ENCODE measurements at places on chromosomes 4 and X.

DNA sequence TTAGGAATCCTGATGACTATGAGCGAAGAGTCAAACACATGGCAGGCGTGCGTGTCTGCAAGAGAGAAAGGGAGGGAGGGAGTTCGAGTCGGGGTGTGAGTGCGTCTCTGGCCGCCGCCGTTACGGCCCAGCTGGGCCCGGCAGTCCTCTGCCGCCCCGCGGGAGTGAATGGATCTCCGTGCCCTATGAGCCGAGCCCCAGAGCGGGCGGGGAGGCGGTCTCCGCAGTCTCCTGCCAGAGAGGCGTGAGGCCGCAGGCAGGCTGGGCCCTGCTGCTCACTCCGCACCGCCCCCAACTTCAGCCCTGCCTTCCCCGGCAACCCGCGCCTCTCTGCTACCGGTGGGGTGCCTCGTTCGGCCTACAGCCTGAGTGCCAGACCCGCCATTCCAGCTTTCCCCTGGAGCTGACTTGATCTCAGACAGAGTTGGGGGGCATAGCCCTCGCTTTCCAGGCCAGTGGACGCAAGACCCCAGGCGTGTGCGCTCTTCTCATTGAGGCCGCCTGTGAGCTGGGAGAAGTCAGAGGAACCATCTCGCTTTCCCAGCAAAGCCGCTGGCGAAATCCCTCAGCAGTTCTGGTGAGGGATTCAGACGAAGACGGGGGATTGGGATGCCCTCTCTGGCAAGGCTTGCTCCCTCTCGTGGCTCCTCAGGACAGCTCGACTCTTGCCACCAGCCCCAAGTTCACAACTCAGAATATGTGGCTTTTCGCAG lies 1.4 kb downstream of the SLC16A2 start:
- DNase-seq = peak; percentile 52

GRCh38 chrX:13283512-13283911 lies 36.3 kb downstream of the ATXN3L start:
- DNase-seq = peak; percentile 27

GRCh38 chr4:82706349-82707000 lies 92.1 kb downstream of the SCD5 start:
- DNase-seq = peak; percentile 65

DNA sequence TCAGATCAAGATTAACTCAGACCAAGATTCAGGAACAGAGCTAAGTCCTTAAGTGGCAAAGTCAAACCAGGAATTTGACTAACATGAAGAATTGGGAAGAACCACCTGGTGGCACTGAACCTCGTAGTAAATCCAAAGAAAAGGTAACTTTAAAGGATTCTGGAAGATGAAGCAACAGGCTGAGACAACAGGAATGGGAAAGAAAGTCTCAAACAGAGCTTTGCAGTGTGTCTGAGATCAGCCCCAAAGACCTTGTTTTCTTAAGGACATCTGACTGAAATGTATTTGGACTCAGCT lies 126.1 kb downstream of the ASB9 start:
- DNase-seq = no peak

- DNase-seq = peak; percentile 70
Measured at GRCh38 chr4:127881563-127881864, 821 bp downstream of the PLK4 start.

DNA sequence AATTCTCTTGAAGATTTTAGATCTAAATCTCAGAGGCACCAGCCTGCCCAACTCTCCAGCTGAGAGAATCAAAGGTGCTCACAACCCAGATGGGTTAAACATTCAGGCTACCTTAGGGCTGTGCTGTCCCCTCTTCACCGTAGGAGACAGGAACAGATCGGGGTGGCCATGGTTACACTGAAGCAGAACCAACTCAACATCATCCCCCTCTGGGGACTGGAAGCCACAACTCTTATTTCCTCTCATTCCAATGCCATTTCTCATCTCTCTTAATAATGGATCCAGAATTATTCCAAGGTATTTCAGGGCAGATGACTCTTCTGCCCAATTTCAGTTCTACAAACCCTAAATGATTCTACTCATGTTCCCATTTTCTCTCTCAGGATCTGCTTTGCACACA lies 109.7 kb downstream of the NKX6-1 start:
- no peak for DNase-seq

GRCh38 chr4:145183581-145183980 lies 3.2 kb upstream of the OTUD4 start:
- DNase-seq = no peak

DNA sequence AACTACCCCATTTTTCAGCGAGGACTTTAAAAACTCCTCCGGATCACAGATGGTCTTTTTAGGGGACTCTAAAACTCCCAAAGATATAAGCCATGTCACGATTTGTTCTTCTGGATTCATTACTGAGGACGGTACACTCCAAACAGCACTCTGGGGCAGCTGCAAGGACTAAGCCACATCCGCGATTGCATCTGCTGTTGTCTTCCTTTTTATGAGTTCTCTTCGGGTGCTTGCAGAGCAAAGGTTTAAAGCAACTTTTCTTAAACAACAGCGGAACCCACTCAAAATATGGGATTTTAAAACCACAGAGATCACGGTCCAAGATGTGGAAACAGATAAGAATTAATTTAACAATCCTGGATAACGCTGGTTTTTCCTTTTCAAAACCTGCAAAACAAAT lies at the start of gene ARHGEF6:
TSS of gene ARHGEF6 (minus strand) at position 170 of the 400 bp plus-strand sequence. CDS start at position 120, 50 bp downstream.
- DNase-seq = no peak

- DNase-seq = no peak
Measured at GRCh38 chr4:77147079-77147782, 9.8 kb upstream of the CCNG2 start.

GRCh38 chrX:110698696-110699095 lies 96.9 kb downstream of the CHRDL1 start:
- DNase-seq = no peak

- DNase-seq = no peak
Measured at GRCh38 chr4:47519239-47519883, 34.3 kb downstream of the ATP10D start.

DNA sequence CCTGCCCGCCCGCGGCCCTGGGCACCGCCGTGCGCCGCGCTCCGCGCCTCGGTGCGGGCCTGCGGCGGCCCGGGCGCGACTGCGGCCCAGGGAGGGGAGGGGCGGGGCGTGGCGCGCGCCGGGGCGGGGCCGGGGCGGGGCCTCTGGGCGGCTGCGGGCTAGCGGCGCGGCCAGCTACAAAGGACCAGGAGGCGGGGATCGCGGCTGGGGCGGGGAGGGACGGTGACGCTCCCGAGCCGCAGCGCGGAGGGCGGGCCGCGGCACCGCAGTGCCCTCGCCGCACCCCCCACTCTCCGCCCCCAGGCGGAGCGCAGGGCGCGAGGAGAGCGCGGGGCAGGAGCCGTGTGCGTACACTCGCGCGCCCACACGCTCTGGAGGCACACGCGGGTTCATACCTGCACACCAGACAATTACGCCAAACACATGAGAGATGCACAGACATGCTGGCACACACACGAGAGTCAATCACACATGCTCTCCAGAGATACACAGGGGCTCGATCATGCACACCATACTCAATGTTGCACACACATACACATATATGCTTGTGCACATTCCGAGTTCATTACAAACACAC lies at the start of gene CRMP1:
TSS of gene CRMP1 (minus strand) at position 83 of the 577 bp plus-strand sequence. CDS start 117 bp downstream, outside the sequence.
- DNase-seq = no peak

DNA sequence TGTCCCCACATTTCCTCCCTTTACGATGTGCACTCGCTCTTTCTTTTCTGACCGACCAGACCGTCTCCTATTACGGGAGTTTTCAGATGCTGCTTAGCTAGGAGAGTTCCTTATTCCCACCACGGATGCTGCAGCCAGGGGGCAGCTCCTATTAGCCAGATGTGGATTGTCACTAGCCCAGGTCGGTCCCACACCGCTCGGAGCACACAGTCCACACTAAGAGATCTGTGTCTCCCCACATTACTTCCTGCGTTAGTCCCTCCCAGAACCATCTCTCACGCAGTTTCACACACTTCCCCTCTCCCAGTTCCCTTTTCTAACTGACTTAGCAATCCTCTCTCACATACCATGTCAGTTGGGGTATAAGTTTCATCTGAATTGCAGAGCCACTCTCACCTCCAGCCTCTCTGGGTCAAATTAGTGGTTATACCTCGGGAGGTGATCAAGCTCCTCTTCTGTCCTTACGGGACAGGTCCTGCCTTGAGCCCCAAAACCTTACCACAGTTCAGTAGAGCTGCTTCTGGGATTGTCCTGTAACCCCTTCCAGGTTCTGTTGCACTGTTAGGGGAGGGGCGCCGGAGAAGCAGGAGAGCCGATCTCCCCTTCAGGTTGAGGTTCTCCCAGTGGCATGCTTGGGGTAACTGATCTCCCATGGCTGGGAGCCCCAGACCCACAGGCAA lies 28.2 kb downstream of the SULT1E1 start:
- no peak for DNase-seq

DNA sequence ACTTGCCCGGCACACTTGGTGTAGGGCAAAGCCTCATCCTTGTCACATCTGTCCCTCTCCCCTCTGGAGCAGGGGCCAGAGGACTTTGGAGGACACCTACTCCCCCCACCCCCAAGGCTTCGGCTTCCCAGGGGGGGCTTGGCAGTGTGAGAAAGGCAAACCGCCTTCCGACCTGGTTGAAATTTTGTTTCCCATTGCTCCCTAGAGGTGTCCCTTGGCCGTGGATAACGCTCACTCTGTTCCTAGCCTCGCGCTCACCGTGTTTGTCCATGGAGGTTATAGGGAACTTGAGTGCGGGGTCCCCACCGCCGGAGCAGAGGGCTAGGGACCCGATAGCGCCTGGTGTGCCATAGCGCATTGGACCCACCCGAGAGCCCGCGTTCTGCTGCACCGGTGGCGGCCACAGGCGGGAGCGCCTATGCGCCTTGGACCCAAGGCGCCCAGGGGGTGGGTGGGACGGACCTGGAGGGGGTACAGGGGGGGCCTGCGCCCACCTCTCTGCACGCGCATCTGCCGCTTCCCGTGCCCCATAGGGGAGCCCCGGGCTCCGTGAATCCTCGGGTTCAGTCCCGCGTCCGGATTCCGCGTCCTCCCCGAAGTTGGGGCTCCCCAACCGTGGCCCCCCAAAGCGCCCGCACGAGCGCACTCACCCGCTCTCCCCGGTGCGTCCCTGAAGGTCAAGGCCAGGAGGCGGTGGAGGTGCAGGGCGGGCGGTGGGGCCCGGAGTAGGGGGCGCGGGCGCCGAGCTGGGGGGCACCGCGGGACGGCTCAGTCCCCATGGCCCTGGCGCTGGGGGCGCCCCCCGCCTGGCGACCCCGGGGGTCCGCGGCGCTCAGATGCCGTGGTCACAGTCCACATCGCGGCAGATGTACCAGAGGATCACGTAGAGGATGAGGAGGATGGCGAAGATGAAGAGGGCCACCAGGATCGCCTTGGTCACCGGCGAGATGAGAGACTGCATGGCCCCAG lies 82.7 kb upstream of the DHRSX start:
- no peak for DNase-seq

- no peak for DNase-seq
Measured at GRCh38 chrX:94751611-94752010, 1077.6 kb downstream of the FAM133A start.

DNA sequence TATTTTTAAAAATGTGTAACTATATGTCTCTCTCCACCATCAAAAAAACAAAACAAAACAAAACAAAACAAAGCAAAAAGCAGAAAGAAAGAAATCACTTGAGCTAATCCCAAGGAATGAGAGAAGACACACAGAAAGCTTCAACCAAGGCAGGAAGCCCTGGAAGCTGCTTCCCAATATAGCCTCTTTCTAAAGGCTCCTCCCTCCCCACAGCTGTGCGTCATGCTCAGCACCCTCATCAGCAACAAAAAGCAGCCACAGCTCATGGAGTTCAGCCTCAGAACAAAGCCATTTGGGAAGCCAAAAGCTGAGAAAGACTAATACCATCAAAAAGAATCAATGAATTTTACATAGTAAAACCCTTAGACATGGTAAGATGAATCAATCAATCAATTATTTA lies 501.6 kb upstream of the SMIM31 start:
- peak; percentile 14 for DNase-seq

GRCh38 chrX:148381603-148382002 lies 118.8 kb upstream of the AFF2 start:
- no peak for DNase-seq

- no peak for DNase-seq
Measured at GRCh38 chr4:154132406-154132805, 343.5 kb upstream of the SFRP2 start.

DNA sequence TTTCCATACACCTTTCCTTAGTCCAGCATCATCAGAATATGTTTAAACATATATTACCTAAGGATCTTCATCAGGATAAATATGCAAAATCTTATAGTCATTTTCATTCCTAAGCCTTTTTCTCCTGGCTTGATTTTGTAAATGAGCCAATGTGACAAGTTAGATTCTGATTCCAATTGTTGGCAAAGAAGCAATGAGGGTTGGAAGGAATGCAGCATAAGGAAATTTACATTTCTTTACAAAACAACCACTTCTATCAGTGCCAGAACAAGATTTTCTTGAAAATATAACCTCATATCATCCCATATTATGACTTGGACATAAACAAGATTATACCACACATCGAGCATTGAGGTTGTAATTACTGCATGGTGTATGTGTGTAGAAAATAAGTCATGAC lies 508.1 kb downstream of the TRAM1L1 start:
- no peak for DNase-seq

GRCh38 chr4:86092684-86093083 lies 267.2 kb downstream of the MAPK10 start:
- peak; percentile 85 for DNase-seq

DNA sequence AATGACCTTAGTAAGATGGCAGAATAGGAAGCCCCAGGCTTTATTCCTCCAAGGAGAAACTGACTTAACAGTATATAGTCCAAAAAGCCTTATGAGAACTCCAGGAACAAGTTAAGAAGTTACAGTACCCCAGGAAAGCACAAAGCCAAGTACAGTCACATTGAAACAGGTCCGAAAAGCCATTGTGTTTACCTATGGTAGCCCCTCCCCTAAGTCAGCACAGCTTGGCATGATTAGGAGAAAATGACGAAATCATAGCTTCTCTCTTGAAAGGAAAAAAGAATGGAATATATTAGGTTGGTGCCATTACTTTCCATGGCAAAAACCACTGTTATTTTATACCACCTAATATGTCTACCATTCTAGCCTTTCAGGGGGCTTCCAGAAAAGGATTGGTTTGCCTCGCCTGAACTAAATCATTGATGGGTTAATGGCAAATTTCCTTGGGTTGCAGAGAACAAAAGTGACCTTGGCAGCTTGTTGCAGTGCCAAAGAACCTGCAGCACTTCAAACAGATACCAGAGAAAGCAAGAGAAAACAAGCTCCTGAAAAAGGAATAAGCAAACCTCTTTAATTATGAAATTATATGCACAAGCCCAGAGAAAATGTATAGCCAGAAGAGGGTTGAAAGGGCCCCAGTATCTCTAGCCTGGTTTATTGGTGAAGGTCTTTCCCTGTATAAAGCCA lies 130.6 kb downstream of the PTCHD1 start:
- DNase-seq = no peak

DNA sequence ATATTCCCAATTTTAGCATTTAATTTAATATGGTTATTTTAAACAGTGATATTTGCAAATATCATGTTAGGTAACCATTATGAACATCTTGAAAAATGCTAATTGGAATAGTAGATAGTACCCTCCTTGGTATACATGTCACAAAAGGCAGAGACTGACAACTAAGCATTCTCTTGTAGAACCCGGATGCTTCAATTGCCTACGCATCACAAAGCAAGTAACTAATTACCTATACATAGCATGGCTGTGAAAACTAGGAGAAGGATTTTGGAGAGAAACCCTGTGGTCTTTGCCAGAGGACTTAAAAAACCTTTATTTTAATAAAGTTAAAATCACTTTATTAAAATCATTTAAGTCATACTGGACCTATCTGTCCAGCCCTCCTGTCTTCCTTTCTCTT lies 764.1 kb upstream of the TENM3 start:
- DNase-seq = no peak

- DNase-seq = no peak
Measured at GRCh38 chr4:66516940-66517339, 846.7 kb upstream of the EPHA5 start.

- peak; percentile 47 for DNase-seq
Measured at GRCh38 chr4:159141193-159141592, 38.3 kb downstream of the RAPGEF2 start.
